Activated CD8-positive, alpha-beta T cell treated with anti-CD3 and anti-CD28 coated beads, Interleukin-2, amount 10 ng/mL, durations not matched to agents 7 days and 5 days (primary cell): ENCODE measurements at places on chromosomes 7 and 10. TPM values are rescaled to one million over a fixed set of nuclear protein-coding genes. Genes with fewer than 3 reads are reported as not detected.

DNA sequence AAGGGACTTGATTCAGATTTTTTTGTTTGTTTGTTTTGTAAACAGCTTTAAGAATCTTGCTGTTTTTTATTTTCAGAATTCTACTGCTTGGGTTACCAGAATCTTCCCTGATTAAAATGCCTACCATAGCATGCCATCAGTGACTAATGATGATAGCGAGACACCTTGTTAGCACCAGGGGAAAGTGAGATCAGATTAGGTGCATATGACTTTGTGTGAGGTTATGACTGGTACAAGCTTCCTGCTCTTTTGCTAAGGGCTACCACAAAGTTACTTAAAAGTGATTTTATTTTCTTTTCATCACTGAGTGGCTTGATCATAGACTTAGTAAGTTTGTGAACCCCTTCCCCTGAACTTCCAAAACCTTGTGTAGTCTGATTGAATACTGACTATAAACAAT is 93.5 kb downstream of the SND1 start:
- peaks cover 31% of the 10 kb centered on the region for H3K36me3 ChIP-seq
- no peak overlapping the region for H3K4me3 ChIP-seq
- no peaks in the 10 kb centered on the region for H3K27me3 ChIP-seq
- H3K27ac ChIP-seq, result no peak overlapping the region
- no peak for DNase-seq

The CPVL gene
- not detected for total RNA-seq

GRCh38 chr7:154871507-154871906 is 131.4 kb downstream of the PAXIP1 start:
- H3K4me3 ChIP-seq, result no peak overlapping the region
- no peaks in the 10 kb centered on the region for H3K4me1 ChIP-seq
- H3K27ac ChIP-seq, result no peak overlapping the region
- H3K27me3 ChIP-seq, result peaks cover 22% of the 10 kb centered on the region

DNA sequence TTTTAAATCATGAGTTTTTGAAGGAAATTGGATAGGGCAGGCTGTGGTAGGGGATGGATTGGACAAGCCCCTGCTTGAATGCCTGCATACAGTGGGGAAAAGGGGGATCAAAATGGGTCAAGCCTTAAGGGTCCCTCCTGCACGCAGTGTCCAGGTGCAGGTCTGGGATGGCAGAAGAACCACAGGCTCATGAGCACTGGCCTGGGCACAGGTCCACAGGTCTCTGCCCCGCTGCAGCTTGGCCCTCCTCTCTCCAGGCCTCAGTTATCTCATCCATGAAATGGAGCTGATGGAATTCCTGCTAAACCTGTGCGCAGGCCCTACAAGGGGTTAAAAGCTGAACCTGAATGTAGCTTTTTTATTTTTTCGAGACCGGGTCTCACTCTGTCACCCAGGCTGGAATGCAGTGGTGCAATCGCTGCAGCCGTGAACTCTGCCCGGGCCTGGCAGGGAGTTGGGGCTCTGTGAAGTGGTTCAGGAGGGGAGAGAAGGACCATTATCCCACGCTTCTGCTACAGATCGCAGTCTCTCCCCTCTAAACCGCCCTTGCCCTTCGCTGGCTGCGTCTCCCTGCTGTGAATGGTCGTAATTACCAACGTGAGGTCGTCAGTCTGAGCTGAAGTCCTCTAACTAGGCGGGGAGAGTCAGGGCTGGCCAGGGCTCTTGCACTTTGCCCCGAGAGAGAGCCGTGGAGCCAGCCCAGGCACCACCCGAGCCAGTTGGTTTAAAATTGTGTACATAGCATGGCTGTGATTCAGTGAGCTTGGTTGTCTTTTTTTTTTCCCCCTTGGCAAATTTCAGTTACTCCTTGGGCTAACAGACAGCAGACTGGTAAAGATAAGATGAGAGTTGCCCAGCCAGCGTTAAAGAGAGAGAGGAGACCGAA is 77.5 kb upstream of the GTF2I start:
- no peaks in the 10 kb centered on the region for H3K4me1 ChIP-seq
- H3K27me3 ChIP-seq, result no peaks in the 10 kb centered on the region
- H3K4me3 ChIP-seq, result no peak overlapping the region
- H3K36me3 ChIP-seq, result no peaks in the 10 kb centered on the region
- no peak overlapping the region for H3K27ac ChIP-seq

The SPDYE9 gene
- total RNA-seq, result not detected

DNA sequence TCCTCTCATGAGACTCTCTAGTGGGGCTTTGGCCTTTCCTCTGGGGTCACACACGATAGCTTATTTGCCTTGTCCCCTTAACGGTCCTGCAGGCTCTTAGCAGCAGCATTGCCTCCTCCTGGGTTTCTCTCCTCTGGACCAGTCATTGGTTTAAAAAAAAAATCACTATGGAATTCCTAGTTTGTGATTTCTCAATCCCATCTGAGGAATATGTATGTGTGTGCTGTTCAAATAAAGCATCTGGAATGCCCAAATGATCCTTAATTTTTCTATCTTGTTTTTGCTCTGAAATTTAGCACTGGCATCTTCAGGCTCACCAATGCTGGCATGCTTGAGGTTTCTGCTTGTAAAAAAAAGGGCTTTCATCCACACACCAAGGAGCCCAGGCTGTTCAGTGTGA is 30.5 kb downstream of the ACTA2 start:
- no peak overlapping the region for H3K27ac ChIP-seq
- no peaks in the 10 kb centered on the region for H3K27me3 ChIP-seq
- DNase-seq, result no peak
- H3K36me3 ChIP-seq, result peaks cover 72% of the 10 kb centered on the region
- H3K4me1 ChIP-seq, result no peaks in the 10 kb centered on the region

DNA sequence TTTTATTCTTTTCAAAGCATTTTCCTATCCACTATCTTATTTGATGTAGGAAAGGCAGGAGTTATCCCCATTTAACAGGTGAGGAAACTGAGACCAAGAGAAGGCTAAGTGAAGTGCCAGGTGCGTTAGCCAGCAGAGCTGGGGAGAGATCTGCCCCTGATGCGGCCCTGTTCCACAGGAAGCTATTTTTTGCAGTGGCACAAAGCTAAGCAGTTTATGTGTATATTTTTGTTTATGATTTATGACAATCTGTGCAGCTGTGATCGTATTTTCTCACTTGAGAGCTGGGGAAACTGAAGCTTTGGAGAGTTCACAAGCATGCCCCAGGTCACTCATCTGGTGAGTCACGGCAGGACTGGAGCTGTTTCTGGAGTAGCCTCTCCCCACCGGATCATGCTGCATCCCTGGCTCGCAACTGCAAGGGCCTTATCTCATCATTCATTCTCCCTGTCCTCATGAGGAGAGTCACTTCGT is 38.8 kb downstream of the SLC29A3 start:
- no peak overlapping the region for H3K4me3 ChIP-seq
- H3K27me3 ChIP-seq, result no peaks in the 10 kb centered on the region
- H3K27ac ChIP-seq, result no peak overlapping the region
- H3K36me3 ChIP-seq, result no peaks in the 10 kb centered on the region
- DNase-seq, result no peak

- H3K27ac ChIP-seq, result no peak overlapping the region
- peaks cover 9% of the 10 kb centered on the region for H3K27me3 ChIP-seq
- H3K36me3 ChIP-seq, result no peaks in the 10 kb centered on the region
- H3K4me1 ChIP-seq, result no peaks in the 10 kb centered on the region
- H3K4me3 ChIP-seq, result no peak overlapping the region
These were observed 24.8 kb downstream of the TBC1D12 start for GRCh38 chr10:94427166-94427565.

- no peaks in the 10 kb centered on the region for H3K27me3 ChIP-seq
- no peaks in the 10 kb centered on the region for H3K36me3 ChIP-seq
- H3K4me1 ChIP-seq, result no peaks in the 10 kb centered on the region
- no peak overlapping the region for H3K4me3 ChIP-seq
- no peak overlapping the region for H3K27ac ChIP-seq
- no peak for DNase-seq
These were observed 1007.2 kb downstream of the REEP3 start for GRCh38 chr10:64528294-64529002.

- H3K27me3 ChIP-seq, result peaks cover 31% of the 10 kb centered on the region
- H3K4me3 ChIP-seq, result no peak overlapping the region
- no peak for DNase-seq
- H3K36me3 ChIP-seq, result no peaks in the 10 kb centered on the region
- no peaks in the 10 kb centered on the region for H3K4me1 ChIP-seq
These were observed 13.6 kb downstream of the GPRIN2 start for GRCh38 chr10:46542567-46543465.

DNA sequence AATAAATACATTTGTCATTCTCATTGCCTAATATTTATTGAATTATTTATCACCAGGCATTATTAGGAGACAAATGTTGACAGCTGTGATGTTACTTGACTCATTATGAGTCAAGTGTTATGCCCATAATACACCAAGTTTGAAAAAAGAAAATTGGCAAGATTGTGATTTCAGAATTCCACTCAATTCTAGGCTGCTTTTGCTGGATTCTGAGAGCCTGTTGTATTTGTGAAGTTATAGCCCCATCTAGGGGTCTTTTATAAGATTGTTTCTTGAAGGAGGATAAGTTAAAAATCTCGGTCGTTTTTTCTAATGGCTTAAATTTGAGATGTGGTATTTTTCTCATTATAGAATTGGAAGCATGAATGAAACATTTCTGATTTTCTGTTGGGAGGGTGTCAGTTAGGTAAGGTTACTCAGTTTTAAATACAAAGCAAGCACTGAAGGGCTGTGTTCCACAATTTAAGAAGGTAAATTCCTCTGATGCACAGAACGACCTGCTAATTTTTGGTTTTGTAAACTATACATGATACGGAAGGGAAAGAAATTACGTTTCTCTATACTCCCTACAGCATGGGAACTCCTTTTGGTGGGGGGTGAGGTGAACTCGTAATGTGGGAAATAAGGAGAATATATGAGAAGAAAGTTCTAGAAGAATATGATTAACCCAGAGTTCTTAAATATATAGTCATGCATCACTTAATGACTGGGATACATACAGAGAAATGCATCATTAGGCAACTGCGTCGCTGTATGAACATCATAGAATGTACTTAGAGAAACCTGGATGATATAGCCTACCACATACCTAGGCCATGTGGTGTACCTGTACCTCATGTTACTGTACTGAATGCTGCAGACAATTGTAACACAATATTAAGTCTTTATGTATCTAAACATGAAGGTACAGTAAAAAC is 2.6 kb downstream of the STK31 start:
- no peaks in the 10 kb centered on the region for H3K36me3 ChIP-seq
- no peak for DNase-seq
- no peaks in the 10 kb centered on the region for H3K27me3 ChIP-seq

- no peaks in the 10 kb centered on the region for H3K4me1 ChIP-seq
- H3K36me3 ChIP-seq, result peaks cover 13% of the 10 kb centered on the region
- DNase-seq, result no peak
- H3K4me3 ChIP-seq, result no peak overlapping the region
- peaks cover 6% of the 10 kb centered on the region for H3K27me3 ChIP-seq
- no peak overlapping the region for H3K27ac ChIP-seq
These were observed 12.0 kb downstream of the IFIT5 start for GRCh38 chr10:89426230-89426868.

The CYP2C9 gene
- not detected for total RNA-seq

DNA sequence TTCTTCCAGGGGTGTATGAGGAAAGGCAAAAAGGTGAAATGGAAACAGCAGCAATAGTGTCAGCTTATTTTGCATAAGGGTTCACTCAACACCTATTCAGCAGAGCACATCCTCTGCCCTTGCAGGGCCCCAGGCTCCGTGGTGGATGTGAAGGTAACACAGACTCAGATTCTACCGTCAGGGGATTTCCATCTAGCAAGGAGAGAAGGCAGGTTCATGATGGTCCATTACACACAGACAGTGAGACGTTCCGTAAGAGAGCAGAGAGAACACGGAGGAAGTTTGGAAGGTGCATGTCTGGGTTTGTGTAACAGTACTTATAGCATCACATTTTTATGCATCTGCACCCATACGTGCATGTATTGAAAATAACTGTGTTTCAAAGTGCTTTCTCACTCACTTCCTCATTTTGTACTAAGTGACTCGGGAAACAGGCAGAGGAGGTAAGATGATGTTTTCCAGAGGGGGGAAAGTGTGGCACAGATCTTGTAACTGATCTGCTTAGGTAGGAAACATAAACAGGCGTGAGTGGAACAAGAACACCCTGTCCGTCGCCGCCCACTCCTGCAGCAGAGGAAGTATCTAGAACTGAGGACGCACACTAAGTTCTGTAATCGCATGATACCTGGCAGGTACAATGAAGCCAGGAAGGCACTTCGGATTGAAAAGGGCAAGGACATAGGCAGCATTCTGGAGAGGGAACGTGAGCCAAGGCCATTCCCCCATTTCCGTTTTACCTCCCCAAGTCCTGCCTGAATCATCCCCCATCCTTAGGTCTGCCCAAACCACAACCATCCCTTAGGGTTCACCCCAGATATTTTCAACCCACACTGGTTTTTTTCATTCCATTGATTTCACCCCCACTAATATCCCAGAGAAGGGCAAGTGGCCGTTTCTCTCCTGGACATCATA is 1.0 kb upstream of the ENO4 start:
- no peaks in the 10 kb centered on the region for H3K36me3 ChIP-seq
- DNase-seq, result no peak
- no peak overlapping the region for H3K4me3 ChIP-seq
- no peak overlapping the region for H3K27ac ChIP-seq

DNA sequence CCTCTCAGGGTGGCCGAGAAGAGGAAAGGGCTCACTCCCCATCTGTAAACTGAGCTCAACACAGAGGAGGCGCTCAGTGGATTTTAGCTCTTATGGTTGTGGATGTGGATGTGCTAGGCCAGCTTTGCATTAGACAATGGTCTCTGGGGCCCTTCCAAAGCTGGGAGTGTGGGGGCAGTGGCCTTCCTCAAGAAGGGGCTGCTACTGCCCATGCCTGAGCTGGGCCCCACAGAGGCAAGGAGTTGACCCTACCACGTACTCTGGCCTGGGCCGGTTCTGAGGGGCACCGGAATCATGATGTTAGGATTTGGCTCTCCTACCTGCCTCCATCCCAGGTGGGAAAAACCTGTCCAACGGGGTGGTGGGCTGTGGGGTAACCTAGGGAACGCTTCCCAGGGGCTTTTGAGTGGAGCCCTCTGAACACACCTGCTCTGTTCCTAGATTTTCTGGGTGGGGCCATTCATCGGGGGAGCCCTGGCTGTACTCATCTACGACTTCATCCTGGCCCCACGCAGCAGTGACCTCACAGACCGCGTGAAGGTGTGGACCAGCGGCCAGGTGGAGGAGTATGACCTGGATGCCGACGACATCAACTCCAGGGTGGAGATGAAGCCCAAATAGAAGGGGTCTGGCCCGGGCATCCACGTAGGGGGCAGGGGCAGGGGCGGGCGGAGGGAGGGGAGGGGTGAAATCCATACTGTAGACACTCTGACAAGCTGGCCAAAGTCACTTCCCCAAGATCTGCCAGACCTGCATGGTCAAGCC is 11.5 kb downstream of the AQP1 start:
- H3K4me1 ChIP-seq, result no peaks in the 10 kb centered on the region
- H3K4me3 ChIP-seq, result no peak overlapping the region
- no peaks in the 10 kb centered on the region for H3K36me3 ChIP-seq
- H3K27me3 ChIP-seq, result no peaks in the 10 kb centered on the region

The SSC4D gene
- 0.47 TPM for total RNA-seq

The ZMIZ2 gene
- total RNA-seq, result 77.8 TPM
